HCT116 (cell line): ENCODE measurements at places on chromosomes 5 and 9.

GRCh38 chr9:136673975-136674785 lies 11.5 kb downstream of the EGFL7 start:
- DNase-seq, result no peak

GRCh38 chr5:125081101-125081500 lies 334.7 kb upstream of the ZNF608 start:
- no peak for DNase-seq

DNA sequence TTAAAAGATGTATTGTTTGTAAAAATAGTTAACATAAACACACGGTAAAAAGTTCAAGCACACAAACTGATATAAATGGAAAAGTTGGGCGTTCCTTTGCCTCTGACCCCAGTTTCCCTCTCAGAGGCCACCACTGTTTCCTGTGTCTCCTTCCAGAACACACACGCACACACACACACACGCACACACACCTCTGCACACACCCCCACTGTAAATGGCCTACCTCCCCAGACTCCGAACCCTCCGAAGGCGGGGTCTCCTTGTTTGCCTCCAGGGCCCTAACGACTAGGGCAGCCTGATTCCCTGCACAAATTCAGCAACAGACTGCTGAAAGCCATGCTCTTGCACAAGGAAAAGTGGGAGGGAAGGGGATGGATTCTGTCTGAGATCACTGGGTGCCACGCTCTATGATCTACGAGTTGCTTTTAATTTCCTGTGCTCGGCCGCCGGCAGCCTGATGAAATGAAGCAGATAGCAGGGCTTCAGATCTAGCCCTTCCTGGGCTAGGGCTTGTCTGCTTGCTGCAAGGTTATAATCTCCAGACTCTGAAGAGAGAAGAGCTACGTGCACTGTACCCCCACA lies 184.0 kb upstream of the IL12B start:
- DNase-seq, result no peak

DNA sequence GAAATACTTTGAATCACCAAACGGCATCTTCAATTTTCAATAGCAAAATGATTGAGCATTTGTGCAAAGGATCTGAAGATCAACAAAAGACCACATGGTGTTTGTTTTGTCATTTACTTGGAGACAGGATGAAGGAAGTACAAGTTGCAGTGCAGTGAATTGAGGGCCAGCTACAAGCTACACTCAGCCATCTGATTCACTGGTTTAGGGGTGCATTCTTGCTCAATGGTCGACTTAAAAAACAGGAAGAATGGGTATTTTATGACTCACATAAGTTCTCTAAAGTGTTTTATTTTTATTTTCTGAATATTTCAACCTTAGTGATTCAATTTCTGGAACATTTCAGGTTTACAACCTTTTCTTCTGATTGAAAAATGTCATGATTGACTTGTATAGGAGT lies 412.1 kb upstream of the ADAMTSL1 start:
- no peak for DNase-seq

DNA sequence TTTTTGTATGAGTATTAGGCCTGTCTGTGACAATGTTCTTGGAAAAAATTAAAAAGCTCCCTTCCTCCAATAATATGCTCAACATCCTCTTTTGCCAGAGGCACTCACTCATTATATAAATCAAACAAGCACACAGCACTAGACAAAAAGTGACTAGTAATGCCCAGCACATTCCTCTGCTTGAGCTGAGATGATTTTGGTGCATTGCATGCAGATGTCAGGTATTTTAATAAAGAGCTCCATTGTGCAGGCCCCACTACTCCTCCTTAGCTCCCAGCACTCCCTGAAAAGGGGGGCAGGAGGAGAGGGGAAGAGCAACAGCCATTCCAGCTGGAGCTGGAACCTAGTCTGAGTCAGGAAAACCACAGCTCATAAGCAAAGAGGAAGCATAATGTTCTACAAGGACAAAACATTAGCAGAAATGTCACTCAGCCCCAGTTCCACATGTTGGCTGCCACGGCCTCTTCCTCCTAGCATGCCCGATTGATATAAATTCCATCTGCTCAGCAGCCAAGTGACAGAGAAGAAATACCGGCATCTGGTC lies 348.5 kb downstream of the BNC2 start:
- DNase-seq, result no peak

- DNase-seq, result no peak
These were observed 1407.8 kb upstream of the C9orf72 start for GRCh38 chr9:28981129-28981528.

GRCh38 chr5:132813599-132814502 lies 749 bp downstream of the SOWAHA start:
- DNase-seq, result no peak

DNA sequence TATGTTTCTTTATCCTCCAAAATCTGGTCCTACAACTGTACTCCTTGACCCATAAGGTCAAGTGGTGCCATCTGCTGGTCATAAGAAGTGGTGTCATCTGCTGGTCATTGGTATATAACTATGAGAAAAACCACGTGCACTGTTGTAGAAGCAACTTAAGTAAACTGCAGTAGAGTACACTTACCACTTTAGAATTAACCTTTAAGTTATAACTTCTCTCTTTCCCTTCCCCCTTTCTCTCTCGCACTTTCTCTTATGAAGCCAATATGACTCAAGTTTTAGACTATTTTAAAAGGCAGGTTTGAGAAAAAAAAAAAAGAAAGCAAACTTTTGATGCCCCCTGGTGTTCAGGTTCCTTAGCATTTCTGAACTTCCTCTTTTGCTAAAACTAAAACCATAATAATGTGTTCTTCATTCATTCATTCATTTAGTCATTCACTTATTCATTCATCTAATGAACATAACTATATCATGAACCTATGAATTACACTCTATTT lies 12.8 kb upstream of the MTAP start:
- peak; percentile 92 for DNase-seq

DNA sequence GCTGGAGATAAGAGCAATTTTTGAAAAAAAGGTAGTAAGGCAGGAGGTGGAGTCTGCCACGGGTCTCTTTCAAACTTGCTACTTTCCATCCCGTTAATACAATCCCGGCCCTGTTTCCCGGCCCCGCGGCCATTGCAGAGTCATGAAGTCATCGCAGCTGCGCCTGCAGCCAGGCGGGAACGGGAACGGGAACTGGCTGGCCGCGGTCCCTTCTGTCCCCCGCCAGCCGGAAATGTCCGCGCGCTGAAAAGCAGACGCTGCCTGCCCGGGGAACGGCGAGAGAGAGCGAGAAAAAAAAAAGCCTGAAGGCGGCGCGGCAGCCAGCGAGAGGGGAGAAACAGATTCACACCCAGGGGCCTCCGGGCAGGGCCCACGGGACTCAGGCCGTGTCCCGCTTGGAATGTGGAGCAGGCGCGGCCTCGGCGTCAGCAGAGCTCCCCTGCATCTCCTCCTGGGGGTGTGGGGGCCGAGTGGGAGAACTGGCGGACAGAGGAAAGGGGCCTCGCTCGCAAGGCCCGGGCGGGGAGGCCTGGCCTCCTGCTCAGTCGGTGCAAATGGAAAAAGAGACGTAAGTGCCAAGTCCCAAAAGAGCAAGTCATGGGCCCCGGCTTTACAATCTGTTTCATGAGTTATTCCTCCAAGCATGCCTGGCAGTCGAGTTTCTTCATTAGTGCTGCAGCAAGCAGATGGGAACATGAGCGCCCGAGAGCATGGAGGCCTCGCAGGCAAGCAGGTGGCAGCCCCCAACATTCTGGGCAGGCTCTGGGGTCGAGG lies 201.2 kb upstream of the GAS1 start:
- DNase-seq, result no peak

DNA sequence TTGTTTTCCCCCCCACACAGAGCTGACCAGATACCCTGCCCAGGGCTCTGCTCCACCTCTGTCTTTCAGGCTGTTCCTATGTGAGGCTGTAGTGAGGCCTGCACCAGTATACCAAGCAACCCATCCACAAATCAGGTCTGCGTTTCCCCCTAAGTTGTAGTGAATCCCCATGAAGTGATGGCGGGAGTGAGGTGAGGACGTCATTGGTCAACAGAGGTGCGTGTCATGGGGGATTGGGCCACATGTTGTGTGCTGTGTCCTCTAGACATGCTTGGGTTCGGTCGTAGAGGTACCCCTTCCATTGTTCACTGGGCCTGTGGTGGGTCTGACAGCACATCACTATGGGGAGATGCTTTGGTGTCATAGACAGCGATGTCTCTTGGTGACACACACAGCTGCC lies 184.6 kb downstream of the CACNA1B start:
- no peak for DNase-seq

DNA sequence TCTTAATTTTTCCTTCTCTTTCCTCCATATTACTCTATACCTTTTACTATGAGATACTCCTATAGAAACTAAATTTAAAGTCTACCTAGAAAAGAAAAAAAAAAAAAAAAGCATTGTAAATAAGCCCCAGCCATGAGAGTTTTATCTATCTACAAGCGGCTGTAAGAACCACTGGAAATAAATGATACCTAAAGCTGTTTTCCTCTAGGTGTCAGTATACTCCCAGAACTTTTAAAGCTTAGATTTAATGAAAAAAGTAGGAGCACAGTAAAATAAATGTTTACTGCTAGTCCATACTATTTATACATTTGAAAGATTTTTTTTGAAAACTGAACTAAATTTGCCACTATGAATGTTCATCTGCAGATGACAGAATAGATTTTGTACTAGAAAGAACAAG lies 26.2 kb downstream of the TYRP1 start:
- DNase-seq, result peak; percentile 24

DNA sequence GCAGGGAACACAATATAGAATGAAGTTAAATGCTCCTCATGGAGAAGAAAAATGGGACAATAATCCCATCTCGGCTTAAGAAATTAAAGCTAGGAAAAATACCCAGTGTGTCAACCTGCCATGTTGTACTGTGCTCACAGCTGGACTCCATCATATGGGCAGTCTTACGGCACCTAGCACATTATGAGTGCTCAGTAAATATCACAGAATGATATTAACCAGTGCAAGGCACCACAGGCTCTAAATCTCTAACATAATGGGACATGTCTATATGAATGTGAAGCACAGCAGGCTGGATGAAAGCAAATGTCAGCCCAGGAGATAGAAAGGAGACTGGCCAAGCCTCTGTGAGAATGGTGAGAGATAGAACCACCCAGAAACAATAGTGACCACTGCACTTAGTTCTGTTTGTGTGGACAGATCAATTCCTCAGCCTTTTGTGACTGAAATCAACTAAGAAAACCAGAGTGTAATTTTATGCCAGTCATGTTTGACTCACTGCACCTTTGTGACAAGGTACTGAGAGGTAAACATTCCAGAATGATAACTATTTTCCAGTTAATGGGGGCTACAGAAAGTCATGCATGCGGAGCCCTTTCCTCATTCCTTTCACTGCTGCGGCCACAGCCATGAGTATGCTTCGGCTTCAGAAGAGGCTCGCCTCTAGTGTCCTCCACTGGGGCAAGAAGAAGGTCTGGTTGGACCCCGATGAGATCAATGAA lies 140.4 kb upstream of the CDH6 start:
- no peak for DNase-seq

DNA sequence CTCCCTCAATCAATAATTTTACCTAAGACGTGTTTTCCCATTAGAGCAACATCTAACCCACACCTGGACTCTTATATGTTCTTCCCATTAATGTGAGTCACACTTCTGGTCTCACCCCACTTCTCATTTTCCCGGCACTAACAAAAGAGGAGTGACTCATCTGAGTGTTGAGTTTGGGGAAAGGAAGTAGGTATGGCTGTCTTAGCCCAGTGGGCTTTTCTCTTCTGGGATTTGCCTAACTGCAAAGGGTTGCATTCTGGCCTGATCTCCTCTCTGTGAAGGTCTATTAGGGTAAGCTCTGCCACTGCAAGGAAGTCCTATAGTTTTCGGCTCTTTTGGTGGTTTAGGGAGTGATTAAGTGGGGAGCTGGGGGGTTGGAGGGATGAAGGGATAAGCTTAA lies 195.6 kb downstream of the KIAA0825 start:
- peak; percentile 44 for DNase-seq

GRCh38 chr5:76522103-76522935 lies 100.9 kb downstream of the F2RL2 start:
- no peak for DNase-seq

- DNase-seq, result no peak
These were observed 2.8 kb downstream of the SLC27A4 start for GRCh38 chr9:128342971-128343680.

- DNase-seq, result no peak
These were observed 3.8 kb downstream of the NKD2 start for GRCh38 chr5:1012313-1012841.

DNA sequence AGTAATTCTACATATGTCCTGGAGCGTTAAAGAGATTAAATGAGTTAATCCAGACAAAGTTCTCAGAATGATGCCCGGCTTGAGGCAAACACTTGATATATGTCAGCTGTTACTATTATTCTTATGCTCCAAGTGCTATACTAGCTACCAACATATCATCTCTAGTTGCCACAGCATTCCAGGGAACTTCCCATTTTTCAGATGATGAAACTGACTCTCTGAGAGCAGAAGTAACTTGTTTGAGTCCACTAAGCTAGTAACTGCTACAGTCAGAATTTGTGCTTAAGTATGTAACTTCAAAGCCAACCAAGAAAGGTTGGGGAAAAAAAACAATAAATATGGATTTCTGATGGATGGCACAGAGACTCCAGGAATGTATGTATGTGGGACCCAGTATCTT lies 98.1 kb downstream of the CDK5RAP2 start:
- no peak for DNase-seq

DNA sequence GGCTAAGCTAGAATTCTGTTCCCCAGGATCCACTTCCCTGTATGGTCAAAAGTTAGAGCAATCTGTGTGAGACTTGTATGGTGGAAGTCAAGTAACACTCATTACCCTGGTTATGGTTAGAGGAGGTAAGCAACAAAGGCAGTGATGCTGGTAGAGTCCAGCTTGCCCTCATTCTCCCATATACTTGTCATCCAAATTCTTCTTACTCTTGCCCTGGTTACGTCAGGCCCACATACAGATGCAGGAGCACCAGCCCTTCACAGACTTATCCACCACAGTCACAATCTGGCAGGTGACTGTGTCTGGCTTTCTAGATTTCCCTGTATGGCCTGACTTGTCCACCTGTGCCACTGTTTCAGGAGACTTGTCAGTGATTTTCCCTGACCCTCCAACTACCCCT lies 35.4 kb downstream of the PGGT1B start:
- DNase-seq, result no peak

GRCh38 chr5:1756481-1756880 lies 43.2 kb downstream of the MRPL36 start:
- DNase-seq, result no peak

DNA sequence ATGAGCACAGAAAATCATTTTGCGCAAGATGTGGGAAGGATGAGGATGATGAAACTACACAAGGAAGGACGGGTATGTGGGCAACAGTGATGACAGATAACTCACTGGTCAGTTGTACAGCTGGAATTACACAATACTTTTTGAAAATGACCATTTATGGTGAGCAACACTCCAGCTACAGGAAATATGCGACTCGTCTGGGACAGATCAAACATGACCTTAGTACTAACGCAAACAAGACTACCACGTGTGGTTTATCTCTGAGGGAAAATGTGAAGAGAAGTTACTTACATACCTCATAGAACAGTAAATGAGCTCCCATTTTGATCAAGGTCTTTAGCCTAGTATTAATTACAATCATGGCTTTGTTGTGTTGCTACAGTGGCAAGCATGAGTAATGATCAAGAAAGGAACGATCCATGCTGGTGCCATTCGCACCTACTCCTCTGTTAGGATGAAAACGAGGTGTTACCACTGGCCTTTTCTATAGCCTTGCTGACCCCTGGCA lies 456.9 kb downstream of the BNC2 start:
- DNase-seq, result no peak
